Foreskin melanocyte (primary cell): ENCODE measurements at places on chromosomes 2 and 18.

DNA sequence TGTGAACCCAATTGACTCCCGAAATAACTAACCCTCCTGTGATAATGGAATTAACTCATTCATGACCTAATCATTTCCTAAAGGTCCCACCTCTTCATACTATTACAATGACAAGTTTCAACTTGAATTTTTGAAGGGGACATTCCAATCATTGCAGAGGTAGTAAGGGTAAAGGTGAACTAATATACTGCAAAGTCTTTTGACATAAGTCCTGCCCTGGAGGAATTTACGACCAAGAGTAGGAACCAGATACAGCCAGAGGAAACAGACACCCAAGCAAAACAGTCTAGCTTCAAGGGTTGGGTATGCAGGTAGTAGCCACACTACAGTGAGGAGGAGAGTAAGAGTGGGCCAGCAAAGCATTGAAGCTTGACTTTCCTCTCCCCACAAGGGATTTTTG is 1.2 kb upstream of the SRBD1 start:
- no peak for DNase-seq

DNA sequence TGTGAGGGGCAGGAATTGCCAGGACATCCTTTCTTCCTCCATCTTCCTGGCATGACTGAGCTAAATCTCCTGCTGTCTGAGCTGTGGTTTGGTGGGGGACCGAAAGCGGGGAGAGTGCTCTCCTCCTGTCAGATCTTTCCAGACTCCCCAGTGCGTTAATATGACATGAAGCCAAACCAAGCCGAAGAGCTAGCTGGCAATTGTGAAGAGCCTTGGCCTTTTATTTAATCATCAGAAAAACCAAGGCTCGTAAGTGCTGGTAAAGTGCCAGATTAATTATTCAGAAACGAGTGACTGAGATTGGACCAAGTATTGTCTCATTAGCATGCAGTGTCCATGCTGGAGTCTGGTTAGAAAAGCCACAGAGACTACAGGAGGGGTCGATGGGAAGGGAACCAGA is 14.5 kb upstream of the LRPPRC start:
- DNase-seq = no peak

GRCh38 chr2:215698566-215698965 is 262.7 kb upstream of the FN1 start:
- DNase-seq = peak; percentile 90

DNA sequence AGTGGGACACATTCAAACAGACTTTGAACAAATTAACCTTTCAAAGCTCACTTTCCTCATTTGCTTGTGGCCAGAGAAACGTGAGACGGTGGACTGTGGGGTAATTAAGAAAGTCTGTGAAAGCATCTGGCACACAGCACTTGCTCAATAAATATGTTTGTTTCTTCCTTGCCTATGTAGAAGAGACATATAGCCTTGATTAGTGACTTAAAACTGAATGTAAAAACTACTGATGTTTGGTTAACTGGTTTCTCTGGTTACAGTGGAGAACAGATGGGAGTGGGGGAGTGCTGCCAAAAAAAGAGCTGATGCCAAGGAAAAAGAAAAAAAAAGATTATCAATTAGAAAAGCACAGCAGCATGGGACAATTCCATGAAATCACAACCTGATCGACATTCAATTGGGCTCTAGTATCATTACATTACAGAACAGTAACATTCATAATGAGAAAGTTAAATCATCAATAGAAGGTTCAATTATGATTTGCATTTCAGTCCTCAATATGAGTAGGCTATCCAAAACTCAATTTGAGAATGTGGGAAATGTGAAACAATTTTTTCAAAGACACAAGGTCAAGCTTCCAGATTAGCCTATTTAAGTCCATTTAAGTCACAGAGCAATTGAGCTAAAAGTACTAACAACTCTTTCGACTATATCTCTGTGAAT is 14.7 kb downstream of the CUL3 start:
- no peak for DNase-seq

DNA sequence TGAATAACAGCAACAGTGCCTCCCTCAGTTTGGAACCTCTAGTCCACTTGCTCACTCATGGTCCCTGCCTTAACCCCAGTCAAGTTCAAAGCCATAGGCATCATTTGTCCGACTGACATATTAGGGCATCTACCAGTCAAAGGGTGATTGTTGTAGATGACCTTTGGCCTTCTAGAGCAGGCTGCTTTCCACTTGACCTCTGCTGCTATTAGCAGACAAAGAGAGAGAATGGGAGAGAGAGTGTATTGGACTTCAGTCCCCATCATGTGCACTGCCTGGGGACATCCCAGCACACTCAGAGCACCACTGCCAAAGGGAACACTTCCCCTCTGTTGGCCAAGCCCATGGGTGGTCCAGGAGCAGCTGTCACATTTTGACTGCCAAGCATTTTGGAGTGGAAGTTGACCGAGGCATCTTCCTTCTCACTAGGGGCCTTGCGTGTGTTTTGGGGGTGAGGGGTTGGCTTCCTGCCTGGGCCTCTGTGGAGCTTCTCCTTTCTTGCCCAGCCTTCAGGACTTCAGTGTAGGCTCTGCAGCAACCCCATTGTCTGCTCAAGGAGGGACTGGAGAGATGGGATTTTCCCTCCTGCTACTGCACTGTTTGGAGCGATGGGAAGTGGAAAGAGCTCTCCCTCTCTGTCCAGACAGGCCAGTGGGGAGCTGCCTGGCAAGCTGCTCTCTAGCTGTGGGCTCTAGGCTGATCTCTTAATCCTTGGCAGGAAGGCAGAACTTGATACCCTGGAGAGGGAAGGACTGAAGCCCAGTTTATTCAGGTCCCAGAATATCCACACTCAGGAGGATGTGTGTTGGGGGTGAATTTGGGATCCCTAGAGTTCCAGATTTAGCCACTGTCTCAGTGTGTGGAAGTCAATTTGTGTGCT is 68.1 kb downstream of the TMEM247 start:
- DNase-seq = peak; percentile 57

DNA sequence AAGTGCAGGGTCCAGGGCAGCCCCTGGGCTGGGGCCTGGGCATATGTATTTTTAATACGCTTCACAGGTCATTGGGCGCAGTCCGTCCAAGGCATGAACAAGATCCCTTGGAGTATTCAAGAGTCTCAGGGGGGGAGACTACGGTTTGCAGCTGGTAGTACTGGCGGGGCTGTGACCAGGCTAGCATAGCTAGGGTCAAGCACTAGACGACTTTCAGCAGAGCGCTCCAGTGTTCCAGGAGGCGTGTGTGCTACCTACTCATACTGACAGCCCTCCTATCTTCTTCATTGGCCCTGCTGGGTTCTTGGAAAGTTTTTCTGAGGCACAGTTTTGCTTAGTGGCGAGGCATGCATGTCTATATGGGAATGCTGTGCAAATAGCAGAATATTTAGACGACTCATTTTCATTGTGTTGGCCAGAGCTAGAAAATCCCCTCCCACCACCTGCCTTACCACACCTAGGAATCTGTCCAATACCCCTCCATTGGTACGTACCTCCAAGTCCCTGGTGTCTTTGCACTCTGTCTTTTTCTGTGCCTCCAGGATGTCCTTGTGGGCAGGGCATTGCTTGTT is 68.2 kb downstream of the GLI2 start:
- DNase-seq = no peak

DNA sequence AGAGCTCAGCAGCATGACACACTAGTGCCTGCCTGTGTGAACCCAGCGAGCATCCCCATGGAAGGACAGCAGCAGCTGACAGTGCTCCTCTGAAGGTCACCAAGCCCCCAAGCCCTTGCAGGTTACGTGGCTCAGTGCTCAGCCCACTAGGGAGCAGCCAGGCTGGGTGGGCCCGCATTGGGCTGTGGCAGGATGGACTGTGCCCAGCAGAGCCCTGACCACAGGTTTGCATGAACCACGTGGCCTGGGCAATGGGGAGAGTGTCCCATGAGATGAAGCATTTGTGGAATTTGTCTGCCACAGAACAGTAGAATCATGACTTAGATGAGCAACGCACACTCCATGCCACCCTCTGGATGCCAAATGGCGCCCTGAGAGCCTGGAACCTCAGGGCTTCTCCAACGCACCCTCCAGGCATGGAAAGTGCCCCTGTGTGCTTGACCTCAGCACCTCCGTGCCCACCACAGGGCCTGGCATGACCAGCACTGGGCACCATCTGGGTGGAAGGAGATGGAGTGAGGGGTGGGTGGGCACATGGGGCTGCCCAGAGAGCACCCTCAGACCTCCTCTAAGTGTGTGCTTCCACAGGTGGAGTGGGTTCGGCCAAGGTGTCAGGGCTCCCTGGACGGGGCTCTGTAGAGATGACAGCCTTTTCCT is 216.1 kb upstream of the RAB6C start:
- DNase-seq = no peak

- DNase-seq = no peak
These were observed 9.1 kb upstream of the ARID5A start for GRCh38 chr2:96527286-96528005.

GRCh38 chr2:118645876-118646275 is 201.6 kb downstream of the EN1 start:
- no peak for DNase-seq

DNA sequence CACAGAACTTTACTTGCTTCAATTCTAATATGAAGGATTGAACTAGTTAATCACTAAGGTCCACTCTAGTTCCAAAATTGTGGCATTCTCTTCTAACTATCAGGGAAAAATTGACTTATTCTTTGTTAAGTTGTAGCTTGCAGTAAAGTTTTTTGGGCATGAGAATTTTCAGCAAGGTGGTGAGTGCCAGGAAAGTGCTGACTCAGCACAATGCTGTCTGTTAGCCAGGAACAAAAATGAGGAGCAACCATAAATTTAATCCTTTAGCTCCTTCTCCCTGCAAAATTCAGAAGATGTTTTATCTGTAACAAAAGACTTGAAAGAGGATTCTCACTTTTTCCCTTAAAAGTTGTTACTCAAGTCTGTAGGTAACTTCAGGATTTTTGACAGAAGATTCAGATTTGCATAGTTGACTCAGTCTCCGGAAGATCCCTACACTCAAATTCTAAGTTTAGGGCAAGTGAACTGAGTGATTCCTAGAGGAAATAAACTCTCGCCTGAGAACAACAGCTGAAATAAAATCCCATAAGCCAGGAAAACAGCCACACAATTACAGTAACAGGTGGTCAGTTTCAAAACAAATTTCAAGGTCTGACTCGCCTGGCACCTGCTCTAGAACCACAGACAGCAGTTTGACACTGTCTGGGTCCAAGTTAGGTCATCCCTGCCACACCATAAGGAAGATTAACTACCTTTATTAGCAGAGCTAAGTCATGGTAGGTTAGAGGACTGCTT is 20.2 kb upstream of the DARS1 start:
- DNase-seq = no peak

- no peak for DNase-seq
These were observed 147.3 kb upstream of the SPRED2 start for GRCh38 chr2:65579506-65580235.

DNA sequence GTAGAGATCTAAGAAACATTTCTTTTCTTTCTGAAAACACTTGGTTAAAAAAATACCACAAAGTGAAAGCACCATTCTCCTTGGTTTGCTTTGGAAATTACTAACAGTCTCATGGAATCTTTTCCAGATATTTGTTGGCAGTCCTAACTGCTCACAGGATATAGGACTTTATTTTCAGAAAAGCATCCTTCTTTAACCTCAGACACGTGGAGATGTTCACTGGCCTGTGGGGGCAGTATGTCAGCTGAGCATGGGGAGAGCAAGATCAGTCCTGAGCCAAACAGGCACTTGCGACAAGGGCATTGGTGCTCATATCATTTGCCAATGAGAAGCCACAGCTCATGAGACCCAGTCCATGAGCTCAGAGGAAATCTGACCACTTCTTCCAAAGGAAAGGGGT is 371.9 kb downstream of the NBAS start:
- DNase-seq = peak; percentile 9

- DNase-seq = peak; percentile 56
These were observed 29.6 kb upstream of the SLC30A6 start for GRCh38 chr2:32136097-32136496.

GRCh38 chr2:68987021-68987503 is 12.6 kb downstream of the GKN1 start:
- no peak for DNase-seq

DNA sequence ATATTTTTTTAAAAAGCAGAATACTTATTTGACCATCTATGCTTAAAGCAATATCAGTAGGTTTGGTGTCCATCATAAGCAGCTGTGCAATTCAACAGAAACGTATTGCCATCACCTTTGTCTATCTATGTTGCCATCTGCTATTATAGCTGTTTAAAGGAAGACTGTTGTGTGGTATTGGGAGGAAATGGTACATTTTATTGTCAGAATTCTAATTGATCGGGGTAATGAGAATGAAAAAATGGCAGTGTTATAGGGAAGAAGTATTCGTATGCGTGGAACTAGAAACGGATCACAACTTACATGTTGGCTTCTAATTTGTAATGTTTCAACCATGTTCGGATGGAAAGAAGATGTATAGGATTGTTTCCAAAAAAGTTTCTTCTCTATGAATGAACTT is 90.3 kb upstream of the RANBP2 start:
- DNase-seq = no peak

DNA sequence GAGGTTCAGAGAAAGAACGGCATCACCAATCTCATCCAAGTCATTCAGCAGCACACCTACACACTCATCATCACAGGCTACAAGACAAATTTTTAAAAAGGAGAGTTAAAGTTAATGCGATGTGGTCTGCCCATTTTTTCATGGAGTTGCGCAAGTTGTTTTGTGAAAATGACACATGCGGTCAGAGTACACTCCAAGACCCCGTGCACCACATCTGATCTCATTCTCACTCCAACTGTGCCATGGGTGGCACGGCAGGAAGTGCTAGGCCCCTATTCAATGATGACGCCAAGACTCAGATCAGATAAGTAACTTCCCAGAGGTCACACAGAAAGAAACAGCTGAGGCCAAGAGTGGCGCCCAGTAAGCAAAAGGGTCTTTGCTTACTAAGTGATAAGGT is 119.8 kb downstream of the LAMA1 start:
- DNase-seq = no peak

DNA sequence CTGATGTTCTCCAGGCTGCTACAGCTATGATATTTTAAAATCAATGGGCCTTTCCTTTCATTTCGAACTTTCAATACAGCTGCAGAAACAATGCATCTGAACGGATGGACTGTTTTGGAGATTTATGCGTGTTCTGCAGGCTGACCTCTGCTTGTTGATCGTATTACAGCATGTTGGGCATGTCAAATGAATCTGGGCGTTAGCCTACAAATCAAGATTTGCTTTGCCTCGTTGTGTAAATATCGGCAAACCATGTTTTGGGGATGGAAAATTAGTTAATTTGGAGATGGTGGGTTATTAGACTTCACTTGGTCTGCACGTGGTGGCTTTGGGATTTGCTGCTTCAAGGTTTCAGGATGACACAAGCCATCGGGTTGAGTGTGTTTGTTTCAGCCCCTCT is 129.3 kb downstream of the AGAP1 start:
- DNase-seq = no peak

- no peak for DNase-seq
These were observed 16.2 kb downstream of the SAG start for GRCh38 chr2:233323851-233324250.
